Left cardiac atrium (tissue), 4 donors: ENCODE measurements at places on chromosomes 11 and 22. TPM values are rescaled to one million over a fixed set of nuclear protein-coding genes. Genes with fewer than 3 reads are reported as not detected.

GRCh38 chr22:40953471-40953870, 2.3 kb downstream of the RBX1 start:
- no peak for DNase-seq

DNA sequence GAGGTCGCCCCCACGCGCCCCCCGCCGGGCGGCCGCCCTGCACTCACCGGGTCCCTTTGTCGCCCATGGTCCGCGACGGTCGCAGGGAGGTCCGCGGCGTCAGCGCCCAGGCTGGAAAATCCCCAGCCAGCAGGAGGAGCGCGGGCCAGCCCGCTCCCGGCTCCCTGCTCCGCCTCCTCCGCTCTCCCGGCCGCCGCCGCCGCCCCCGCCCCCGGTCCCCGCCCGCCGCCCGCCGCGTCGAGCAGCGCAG, at the start of gene ARRB1:
Gene ARRB1, minus strand, starts transcription at position 121 of the 250 bp plus-strand sequence. Its CDS starts 54 bp downstream, at position 67.
- no peak for DNase-seq

GRCh38 chr11:109423466-109424190, 1.6 kb downstream of the C11orf87 start:
- DNase-seq, result no peak

GRCh38 chr22:28418008-28418407, 261.6 kb downstream of the TTC28 start:
- DNase-seq, result no peak

DNA sequence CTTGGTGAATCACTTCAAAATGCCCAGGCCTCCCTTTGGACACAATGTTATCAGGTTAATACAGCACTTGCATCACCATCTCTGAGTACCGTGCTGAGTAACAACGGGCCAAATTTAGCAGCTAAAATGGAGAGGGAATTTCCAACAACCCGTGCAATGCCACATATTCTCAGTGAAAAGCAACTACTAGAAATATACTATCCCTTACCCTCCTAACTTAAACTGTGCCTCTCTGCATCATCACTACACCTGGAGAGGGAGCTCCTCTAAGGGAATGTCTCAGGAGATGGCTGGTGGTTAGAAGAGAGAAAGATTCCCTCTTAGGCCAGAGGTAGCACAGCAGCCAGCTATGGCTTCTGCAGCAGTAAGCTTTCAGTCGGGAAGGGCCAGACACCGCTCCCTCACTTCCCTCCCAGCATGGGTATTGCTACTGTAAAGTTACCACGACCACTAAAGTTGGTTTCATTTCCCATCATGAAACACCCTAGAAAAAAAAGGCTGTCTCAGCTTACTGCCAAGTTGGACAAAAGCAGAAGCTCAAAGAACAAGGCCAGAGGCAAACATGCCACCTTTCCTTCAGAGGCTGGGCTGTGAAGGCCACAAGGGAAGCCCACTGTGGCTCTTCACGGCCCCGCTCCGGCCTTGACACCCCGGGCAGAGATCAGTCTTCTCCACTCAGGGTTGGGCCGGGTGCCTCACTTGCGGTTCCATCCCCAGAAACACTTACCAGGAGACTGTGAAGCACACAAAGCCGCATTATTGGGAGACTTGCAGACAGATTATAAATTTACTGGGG, 3.9 kb downstream of the MAML2 start:
- peak; percentile 36 for DNase-seq

DNA sequence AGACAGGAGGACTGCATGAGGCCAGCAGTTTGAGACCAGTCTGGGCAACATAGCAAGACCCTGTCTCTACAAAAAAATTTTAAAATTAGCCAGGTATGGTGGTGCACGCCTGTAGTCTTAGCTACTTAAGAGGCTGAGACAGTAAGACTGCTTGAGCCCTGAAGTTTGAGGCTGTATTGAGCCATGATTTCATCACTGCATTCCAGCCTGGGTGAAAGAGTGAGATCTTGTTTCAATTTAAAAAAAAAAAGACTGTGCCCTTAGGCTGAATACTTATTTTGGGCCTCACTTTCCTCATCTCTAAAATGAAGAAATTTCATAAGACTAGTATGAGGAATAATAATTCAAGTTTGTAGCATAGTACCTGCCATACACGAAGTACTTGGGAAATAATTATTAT, 6.9 kb downstream of the AQP11 start:
- DNase-seq, result no peak

DNA sequence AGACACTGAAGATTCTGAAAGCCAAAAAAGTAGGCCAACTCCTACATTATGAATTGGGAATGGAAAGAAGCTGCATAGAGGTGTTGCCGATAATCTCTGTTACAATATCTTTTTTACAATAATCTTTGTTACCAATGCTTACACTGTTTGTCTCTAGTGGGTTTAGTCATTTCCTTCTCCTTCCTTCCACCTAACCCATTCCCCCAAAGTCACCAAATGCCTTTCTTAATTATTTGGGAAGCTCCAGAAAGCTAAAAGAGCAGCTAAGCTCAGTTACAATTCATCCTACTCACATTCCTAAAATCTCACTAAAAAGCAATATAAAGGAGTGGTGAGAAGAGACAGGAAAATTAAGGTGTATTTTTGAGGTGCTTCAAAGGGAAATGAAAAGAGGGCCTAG, 313.7 kb downstream of the SWAP70 start:
- DNase-seq, result no peak

DNA sequence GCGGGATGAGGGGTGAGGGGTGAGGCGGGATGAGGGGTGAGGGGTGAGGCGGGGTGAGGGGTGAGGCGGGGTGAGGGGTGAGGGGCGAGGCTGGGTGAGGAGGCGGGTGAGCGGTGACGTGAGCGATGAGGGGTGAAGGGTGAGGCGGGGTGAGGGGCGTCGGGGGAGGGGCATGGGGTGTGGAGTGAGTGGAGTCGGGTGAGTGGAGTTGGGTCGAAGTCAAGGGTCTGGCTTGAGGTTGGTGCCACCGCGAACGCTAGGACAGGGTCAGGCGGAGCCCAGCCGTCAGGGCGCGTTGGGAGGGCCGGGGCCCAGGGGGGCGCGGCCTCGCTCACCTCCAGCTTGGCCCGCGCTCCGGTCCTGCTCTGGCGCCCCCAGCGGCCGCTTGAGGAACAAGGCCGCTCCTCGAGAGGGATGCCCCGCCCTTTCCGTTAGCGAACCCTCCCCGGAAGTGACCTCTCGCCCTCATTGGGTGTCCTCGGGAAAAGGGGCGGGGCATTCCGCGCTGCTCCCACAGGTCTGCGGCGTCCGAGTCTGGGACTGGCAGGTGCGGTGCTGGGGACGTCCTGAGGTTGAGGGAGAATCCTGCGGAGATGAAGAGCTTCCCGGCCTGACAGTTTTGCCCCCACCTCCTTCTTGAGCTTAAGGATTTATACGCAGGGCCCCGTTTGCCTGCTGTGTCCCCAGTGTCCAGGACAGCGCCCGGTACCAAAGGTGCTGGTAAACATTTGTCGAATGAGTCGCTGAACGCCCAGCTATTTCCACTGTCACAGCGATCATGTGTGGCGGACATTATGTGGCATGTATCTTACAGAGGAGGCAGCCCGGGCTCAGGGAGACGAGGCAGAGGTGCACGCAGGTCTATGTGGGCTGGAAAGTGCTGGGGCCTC, at the start of gene SYCE3:
Gene SYCE3, minus strand, starts transcription at position 397 of the 890 bp plus-strand sequence. CDS start 6,514 bp downstream, outside the sequence.
- peak; percentile 98 for DNase-seq

- peak; percentile 14 for DNase-seq
Measured at GRCh38 chr11:2205214-2205720, 33.7 kb upstream of the TH start.

The GUCY1A2 gene
- total RNA-seq, result 7.9 TPM

DNA sequence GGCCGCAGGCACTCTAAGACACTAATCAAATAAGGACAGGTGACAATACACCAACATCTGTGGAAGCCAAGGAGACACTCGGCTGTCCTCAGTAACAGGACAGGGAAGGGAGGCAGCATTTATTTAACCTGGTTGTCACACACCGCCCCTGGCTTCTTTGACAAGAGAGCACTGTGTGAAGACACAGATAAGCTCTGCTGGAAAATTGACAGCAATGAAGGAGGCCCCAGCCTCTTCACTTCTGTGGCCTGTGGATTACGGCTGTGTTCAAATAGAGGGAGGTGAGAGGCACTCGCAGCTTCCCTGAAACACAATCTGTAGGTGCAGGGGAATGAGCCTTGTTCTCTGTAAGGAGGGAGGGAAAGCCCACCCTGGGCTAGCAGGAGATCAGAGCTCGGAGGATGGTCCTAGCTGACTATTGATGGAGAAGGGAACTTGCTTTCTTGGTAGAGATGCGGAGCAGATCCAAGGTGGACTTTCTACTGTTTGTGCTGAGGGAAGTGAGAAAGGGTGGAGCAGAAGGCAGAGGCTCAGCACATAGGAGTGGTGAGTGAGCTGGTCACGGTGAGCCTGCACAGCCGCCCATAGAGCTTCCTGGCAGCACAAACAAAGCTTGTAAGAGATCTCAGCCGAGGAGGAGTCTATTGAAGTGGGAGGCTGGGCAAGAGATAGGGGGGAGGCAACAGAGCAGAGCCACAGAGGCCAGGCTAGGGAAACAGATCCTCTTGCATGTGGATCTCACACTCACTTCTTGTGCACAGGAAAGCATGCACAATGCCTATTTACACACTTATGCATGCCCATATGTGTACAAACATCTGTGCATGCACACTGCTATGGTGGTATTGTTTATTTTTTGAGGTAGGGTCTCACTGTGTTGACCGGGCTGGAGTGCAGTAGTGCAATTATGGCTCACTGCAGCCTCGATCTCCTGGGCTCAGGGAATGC, 114.6 kb upstream of the THY1 start:
- DNase-seq, result no peak

GRCh38 chr22:50276143-50276542, 6.0 kb upstream of the MAPK11 start:
- peak; percentile 73 for DNase-seq

DNA sequence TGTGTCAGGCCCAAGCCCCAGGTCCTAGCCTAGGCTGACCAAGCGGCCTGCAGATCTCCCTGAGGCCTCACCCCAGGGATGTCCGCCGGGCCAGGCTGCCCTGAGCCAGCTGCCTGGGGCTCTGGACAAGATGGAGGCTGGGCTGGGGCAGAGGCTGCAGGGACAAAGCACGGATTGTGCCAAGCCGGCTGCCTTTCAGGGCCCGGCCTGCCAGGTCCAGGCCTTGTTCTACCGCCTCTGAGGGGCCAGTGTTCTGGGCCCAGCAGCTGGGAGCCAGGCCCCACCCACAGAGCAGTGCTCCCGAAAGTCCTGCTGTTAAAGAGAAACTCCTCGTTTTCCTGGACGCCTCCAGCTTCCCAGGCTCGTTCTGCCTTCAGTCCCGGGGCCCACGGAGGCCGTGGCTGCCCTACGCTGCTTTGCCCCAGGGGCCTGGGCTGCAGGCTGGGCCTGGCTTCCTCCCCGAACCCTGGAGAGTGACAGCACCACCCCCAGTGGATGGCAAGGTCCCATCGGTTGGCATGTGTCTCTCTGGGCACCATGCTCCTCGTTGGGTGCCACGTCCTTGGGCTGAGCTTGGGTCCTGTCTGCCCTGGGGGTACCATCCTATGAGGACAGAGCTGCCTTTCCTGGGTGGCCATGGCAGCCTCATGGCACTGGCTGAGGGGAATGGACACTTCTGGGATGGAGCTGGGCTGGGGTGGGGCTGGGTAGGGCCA, 7.6 kb downstream of the BRSK2 start:
- DNase-seq, result peak; percentile 20

- DNase-seq, result no peak
Measured at GRCh38 chr11:27350511-27350910, 12.5 kb downstream of the CCDC34 start.

- DNase-seq, result peak; percentile 67
Measured at GRCh38 chr22:50261615-50262459, at the start of gene MAPK12. Gene MAPK12, minus strand, starts transcription at chr22:50261683. Its CDS starts 174 bp downstream, at chr22:50261509.

DNA sequence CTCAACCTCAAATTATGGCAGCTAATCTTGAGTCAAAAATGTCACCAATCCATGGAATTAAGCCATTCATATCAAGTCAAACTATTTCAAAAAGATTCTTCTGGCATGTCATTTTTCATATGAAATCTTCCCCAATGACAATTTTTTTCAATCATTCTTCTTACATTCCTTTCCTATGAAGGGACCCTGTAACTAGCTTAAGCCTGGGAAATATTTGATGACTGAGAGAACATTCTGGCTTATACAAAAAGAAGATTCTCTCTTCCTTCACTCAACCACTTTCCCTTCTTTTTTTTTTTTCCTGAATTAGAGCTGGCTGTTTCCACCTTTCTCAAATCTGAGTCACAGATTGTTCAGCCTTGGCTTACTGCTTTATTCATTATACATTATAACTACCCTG, 903.7 kb downstream of the FAM181B start:
- no peak for DNase-seq

The APOA5 gene
- not detected for total RNA-seq

DNA sequence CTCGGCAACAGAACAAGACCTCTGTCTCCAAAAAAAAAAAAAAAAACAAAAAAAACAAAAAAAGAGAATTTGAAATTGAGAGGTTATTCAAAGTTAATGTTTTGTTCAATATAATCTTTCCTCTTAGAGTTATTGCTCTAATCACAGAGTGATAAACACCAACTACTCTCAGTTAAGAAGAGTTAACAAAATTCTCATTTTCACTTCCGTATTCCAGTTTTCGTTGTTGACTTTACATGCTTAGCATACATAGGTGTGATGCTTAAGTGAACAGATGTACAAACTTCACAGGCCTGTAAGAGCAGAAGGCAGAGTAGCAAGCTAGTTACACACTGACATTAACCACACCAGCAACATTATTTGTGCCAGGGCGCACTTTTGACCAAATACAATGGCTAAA, 12.3 kb downstream of the EIF4ENIF1 start:
- no peak for DNase-seq

DNA sequence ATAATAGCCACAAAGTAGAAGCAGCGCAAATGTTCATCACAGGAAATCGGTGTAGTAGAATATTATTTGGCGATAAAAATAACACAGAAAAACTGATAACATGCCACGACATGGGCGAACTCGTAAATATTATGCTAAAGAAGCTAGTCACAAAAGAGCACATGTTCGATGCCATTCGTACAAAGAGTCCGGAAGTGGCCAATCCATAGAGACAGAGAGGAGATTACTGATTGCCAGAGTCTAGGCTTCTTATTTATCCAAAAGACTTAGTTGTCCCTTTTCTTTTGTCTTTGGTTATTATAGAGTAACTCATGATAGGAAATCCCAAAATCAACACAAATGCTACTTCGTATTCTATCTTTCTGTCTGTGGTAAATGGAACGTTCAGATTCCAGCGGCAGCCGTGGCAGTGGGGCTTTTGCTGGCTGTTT, 56.5 kb downstream of the MED15 start:
- no peak for DNase-seq

The CCDC15 gene
- 0.82 TPM for total RNA-seq

The MAJIN gene
- not detected for total RNA-seq

The PKNOX2 gene
- 13.8 TPM for total RNA-seq

The P2RX6 gene
- total RNA-seq, result 4.6 TPM

GRCh38 chr22:22099194-22099486, 116.6 kb upstream of the TOP3B start:
- no peak for DNase-seq

The OR10AG1 gene
- total RNA-seq, result not detected

- no peak for DNase-seq
Measured at GRCh38 chr11:85301895-85302678, 325.1 kb downstream of the DLG2 start.

GRCh38 chr22:23893121-23893944, 850 bp upstream of the MIF start:
- DNase-seq, result no peak

The IGSF22 gene
- 1.7 TPM for total RNA-seq

DNA sequence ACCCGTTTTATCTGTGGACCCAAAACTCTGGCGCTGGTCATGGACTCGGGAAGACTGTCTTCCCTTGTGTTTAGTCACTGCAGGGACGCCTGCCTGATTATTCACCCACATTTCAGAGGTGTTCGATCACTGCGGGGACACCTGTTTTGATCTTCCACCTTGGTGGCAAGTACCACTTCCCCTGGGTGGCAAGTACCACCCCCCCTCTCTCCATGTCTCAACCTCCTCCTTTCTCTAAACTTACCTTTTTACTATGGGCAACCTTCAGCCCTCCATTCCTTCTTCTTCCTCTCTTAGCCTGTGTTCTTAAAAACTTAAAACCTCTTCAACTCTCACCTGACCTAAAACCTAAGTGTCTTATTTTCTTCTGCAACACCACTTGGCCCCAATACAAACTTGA, 1.9 kb upstream of the NDUFC2 start:
- no peak for DNase-seq
